ENCODE measurements at places on chromosomes 3 and 15.

- DNase-seq: peak; percentile 85
Observed at GRCh38 chr3:108713816-108714215, 43.4 kb downstream of the RETNLB start.

- no peak for DNase-seq
Observed at GRCh38 chr3:46865031-46865507, 1.8 kb upstream of the MYL3 start.

- DNase-seq: no peak
Observed at GRCh38 chr15:52649686-52650085, 29.5 kb downstream of the ATOSA start.

- DNase-seq: no peak
Observed at GRCh38 chr3:118671192-118671591, 363.5 kb downstream of the IGSF11 start.

DNA sequence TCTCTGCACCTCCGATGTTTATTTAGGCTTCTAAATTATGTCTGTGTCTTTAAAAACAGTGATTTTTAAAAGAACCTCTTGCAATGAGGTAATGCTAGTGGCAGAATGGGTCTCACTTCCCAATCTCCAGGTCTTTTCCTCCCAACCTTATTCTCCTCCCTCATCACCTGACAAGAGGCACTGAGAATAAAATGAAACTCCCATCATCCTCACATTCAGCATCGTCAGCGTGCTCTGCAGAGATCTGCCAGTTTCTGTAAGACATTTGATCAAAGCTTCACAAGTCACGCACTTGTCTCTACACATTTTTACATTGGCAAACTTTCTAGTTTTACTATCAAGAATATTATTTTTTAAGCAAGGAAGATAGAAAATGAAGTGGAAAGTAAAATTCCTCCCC, 420.5 kb downstream of the GABRB3 start:
- DNase-seq: no peak

DNA sequence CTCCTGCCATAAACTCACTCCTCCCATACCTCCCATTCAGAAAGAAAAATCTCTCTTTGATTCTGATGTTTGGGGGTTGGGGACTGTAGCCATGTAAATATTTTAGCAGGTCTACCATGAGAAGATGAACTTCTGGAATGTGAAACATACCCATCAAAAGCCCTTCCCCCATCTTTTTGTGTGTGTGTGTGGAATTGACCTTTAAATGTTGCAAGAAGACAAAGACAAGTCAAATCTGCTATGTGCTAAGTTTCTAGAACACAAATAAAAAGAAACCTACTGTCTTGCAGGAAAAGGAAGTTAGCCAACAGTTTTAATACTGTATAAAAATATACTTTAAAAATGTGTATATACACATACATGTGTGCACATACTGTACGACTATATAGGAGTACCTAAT, 29.7 kb upstream of the USP50 start:
- DNase-seq: no peak

Data from DMS153 (cell line).